ENCODE measurements at places on chromosomes 16 and 17.

GRCh38 chr16:47055136-47055885 lies 81.8 kb upstream of the DNAJA2 start:
- no peak for DNase-seq

DNA sequence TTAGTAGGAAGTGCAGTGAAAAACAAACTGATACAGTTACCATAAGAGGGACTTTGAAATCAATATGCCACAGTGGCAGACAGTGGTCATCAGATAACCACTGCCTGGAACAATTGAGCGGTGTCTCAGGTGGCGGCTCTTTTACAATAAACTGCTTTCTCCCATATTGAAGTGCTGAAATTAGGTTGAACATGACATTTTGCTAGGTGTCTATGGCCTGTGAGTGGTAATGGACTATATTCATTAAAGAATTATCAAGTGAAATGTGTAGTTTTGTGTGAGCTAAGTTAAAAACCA lies 214.7 kb downstream of the RPTOR start:
- no peak for DNase-seq

DNA sequence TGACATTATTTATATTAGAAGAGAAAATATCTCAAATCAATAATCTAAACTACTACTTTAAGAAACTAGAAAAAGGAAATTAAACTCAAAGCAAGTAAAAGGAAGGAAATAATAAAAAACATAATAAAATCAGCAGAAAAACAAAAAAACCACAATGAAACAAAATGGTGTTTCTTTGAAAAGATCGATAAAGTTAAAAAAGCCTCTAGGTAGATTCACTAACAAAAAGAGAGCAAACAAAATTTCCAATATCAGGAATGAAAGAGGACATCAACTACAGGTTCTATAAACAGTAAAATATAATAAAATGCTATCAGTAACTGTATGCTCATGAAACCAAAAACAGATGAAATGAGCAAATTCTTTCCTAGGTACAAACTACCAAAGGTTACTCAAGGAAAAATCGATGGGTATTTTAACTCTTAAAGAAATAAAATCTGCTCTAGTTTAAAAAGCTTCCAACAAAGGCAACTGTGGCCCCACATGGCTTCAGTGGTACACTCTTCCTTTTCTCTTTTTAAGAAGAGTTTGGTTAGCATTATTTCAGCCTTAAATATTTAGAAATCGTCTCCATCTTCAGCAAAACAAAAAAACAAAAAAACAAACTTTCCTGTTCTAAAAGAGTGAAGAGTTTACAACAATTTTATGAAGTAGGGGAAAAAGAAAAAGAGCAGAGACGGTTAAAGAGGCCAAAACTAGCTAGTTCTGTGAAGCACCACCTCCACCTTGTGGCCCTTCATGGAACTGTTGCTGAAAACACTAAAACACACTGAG lies 102.2 kb downstream of the TRIM37 start:
- DNase-seq, result no peak

DNA sequence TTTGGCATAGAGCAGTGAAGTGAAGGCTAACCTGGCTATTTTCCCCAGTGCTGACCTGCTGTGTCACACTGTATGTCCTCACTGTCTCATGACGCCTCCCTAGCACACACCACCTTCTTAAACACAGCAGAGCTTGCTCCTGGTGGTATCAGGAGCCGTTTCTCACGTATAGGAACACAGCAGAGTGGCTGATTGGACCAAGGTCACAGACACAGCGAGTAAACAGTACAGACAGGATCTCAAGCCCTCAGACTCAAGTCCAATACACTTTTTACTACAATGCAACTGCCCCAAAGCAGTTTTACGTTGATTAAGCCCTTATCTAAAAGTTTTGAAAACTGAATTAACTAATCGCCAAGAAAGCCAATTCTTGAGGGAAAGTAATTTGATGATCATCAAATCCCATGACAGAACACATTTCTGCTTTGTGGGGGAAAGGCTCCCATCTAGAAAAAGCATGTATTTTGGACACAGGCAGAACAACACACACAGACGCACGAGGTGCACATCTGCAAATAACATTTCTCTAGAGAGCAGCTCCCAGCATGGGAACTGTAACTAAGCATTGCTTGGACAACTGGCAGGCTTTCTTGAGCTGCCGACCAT lies 15.2 kb downstream of the ARHGAP17 start:
- no peak for DNase-seq

- DNase-seq, result no peak
Measured at GRCh38 chr17:79850571-79851460, 11.6 kb upstream of the CBX4 start.

DNA sequence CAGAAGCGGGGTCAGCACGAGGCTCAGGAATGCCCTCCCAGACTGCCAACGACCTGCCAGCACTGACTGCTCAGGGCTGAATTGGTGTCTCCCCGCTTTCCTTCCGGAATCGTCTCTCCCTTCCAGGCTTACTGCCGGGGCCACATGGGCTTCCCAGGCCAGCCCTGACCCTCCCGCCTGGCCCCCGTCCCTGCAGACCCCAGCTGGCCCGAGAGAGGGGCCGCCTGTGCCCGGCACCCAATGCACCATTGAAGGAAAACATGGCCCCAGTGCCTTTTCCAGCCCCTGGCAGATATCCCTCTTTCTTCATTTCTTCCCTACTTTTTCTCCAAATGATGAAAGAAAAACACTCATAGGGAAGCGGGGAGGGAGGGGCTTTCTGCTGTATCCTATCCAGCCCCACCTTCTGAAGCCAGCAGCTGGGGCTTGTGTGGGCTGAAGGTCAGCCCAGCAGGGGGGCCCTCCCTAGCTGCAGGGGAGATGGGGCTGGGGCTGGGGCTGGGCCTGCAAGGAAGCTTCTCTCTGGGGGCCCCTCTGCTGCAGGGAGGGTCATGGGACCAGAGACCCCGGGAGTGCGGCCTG lies 25.9 kb downstream of the ZNF469 start:
- no peak for DNase-seq

- no peak for DNase-seq
Measured at GRCh38 chr17:52150935-52151334, 7.6 kb downstream of the CA10 start.

DNA sequence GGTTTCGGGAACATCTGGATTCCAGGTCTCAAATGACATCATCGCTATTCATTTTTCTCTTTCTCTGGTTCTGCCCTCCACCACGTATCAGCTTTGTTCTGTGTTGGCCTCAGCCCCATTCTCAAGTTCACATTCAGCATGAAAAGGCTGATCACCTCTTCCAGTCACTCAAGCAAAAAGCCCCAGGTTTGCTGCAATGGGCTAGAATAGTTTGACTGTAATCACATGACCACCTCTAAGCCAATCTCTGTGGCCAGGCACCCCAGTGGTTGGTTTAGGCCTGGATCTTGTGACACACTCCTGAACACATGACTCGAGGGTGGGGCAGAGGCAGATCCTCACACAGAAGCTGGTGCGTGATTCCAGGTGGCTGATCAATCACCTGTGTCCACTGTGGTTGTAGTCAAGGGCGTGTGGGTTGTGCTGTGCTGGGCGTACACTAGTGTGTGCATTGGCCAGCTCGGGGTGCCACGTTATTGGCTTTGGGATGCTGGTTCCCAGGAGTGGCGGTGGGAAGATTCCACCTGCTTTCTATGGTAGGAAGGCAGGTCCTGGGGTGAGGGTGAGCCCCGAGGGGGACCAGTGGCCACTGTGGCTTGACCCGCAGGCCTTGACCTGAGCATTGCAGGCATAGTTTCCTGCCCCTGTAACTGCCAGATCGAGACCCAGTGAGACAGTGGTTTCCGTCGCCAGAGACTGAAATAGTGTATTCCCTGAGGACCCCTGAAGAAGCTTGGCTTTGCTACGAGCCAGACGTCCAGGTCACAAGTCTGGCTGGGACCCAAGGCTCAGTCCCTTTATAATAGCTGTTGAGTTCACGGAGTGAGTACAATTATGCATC lies 12.0 kb downstream of the EEF2K start:
- no peak for DNase-seq

DNA sequence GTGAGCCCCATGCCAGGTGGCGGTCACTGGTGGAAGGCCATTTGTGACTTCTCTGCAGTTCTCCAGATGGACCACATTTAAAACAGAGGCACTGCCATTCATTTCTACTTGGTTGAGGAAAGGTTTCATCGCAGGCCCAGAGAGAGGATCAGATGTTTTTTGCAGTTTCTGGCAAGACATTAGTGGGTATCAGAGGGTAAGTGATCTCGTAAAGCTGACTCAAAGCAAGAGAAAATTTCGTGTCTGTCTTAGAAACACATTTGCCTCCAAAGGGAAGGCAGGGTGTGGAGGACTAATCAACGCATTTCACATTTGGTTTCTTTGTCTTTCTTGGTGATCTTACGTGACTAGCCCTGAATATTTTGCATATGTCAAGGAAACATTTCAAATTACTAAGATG lies 81.8 kb downstream of the PRKCB start:
- no peak for DNase-seq

GRCh38 chr17:7046127-7046724 lies 2.3 kb upstream of the SLC16A11 start:
- DNase-seq, result no peak

DNA sequence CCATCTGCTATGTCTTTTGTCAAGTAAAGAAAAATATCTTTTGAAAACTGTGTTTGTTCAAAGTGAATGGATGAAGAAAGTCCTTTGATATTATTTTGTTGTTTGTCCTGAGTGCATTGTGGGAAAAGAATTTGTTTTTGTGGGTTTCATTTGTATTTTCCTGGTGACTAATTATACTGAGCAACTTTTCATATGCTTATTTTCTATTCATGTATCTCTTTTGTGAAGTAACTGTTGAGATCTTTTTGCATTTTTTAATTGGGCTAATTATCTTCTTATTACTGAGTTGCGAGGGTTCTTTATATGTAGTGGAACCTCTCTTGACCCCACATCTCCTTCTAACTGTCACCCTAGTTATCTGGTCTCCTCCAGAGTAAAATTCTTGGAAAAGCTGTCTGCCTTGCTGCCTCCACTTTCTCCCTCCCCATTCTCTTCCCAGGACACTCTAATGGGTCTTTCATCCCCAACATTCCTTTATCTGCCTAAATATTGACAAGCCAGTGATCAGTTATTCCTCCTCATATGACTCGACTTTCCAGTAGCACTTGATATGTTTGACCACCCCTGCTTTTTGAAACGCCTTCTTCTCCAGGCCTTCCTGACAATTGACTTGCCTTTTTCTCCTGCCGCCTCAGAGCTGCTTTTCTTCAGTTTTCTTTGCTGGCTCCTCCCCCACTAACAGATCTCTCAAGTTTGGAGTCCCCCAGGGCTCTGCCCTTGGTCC lies 117.6 kb upstream of the HAS3 start:
- DNase-seq, result no peak

GRCh38 chr17:49021095-49021767 lies 24.0 kb downstream of the IGF2BP1 start:
- DNase-seq, result no peak

GRCh38 chr17:60293580-60294335 lies 98.2 kb downstream of the USP32 start:
- DNase-seq, result no peak

DNA sequence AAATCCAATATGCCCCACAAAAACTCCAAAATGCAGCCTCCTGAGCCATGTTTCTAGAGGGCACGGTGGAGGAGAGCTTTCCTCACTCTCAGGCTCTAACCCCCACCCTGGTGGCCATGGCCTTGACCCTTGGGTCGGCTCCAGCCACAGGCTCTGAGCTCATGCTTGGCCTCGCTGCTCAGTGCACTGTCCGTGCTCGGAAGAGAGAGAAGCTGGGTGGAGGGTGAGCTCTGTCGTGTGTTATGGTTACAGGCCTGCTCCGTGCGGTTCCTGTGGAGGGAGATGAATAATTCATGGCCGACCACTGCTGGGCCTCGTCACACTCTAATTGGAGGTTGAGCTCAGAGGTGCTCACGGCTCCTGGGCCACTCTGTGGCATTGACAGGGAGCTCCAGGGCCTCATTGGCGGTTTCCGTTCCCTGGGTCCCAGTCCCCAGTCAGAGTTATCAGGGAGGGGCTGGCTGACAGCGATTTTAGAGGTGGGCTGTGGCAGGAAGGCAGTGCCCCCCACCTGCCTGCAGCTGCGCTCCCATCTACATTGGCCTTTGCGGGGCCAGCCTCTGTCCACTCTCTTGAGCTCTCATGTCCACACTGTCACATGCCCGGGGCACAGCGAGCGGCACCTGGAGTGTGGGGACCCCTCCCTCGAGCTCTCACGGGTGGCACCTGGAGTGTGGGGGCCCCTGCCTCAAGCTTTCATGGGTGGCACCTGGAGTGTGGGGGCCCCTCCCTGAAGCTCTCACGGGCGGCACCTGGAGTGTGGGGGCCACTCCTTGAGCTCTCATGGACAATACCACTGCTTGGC lies 24.9 kb downstream of the ACSF3 start:
- no peak for DNase-seq

DNA sequence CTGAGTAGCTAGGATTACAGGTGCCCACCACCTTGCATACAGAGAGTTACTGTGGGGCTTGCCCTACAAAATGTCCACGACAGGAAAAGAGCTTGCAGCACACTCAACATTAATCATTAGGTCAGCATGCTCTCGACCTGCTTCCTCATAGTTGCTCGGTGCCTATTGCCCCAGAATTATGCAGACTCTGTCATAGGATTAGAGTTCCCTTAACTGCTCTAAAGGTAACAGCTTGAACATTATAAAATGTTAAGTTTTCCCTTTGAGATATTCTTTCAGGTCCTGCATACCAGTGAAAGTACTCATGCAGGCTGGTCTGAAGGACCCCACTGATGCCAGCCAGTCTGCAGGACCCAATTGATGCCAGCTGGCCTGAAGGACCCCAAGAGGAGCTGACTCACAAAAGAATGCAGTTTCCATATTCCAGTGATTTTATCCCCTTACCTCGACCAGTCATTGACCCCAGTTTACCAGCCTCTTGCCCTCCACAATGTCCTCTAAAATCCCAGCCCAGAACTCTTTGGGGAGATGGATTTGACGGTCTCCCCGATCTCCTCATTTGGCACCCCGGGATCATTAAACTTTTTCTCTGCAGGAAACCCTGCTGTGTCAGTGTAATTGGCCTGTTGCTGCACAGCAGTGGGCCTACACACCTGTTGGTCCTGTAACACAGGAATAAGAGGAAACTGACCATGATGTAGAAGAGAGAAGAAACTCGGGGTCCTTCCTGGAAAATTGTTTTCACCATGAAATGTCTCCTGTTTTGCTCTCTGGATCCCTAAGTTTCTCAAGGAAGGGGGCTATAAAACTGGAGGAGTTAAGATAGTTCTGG lies 10.6 kb downstream of the ICAM2 start:
- DNase-seq, result no peak

- DNase-seq, result no peak
Measured at GRCh38 chr17:75931062-75931461, 9.8 kb downstream of the FBF1 start.

- no peak for DNase-seq
Measured at GRCh38 chr16:86821895-86822294, 243.5 kb downstream of the FOXL1 start.

GRCh38 chr16:23453338-23454052 lies 506 bp upstream of the COG7 start:
- no peak for DNase-seq

- DNase-seq, result no peak
Measured at GRCh38 chr16:52547004-52547833, at the start of gene TOX3. TOX3 (minus strand) TSS chr16:52547143; CDS start chr16:52546723, 420 bp downstream.

GRCh38 chr17:78228176-78228575 lies 3.3 kb upstream of the TMEM235 start:
- DNase-seq, result no peak

DNA sequence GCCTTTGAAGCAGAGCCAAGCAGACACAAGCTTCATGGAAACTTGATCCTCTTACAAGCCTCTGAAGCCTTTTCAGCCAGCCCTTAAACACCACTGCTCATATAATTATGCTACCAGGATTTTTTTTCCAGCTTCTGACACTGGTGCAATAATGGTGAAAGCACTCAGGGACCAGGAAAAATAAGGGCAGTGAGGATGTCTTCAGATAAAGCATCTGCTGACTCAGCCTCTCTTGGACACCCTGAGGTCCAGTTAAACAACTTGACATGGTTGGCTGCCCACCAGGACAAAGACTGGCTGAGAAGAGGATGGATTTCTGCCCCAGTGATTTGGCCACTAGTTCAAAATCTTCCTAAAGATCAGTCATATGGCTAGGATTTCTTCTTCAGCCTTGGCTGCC lies 124.2 kb upstream of the N4BP1 start:
- no peak for DNase-seq
